Endothelial cell of umbilical vein (primary cell): ENCODE measurements at places on chromosomes 1 and 21.

DNA sequence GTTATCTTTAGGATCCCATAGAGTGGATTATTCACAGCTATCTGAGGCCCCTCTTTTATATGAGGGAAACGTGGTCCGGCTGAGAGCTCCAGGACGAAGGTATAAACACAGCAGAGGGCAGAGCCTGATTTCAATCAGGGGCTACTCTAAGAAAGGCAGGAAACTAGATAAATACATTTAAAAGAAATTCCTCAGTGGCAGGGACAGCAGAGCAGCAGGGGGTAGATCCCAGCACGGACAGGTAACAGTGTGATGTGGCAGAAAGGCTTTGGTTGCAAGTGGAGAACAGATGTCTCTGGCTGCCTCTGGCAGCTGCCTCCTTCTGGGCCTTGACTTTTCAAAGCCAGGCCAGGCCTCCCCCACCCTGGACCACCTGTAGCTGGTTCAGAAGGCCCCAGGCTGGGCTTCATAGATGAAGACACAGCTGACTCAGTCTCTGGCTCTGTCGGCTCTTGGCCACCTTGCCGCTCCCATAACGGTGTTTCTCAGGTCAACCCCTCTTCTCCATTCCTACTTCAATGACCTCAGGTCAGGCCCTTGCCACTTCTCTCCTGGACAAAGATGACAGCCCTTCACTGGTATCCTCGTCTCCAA lies 43.8 kb downstream of the FAM78B start:
- no peaks in the 10 kb centered on the region for H3K36me3 ChIP-seq
- H3K27me3 ChIP-seq, result no peaks in the 10 kb centered on the region
- H3K27ac ChIP-seq, result no peak overlapping the region
- no peaks in the 10 kb centered on the region for H3K4me1 ChIP-seq
- DNase-seq, result no peak
- no peak overlapping the region for H3K4me3 ChIP-seq

GRCh38 chr1:1005774-1006304 lies 5.9 kb upstream of the HES4 start:
- H3K4me3 ChIP-seq, result no peak overlapping the region
- H3K4me1 ChIP-seq, result peaks cover 14% of the 10 kb centered on the region
- H3K36me3 ChIP-seq, result no peaks in the 10 kb centered on the region
- no peak for DNase-seq
- H3K27me3 ChIP-seq, result no peaks in the 10 kb centered on the region

- no peaks in the 10 kb centered on the region for H3K36me3 ChIP-seq
- H3K4me3 ChIP-seq, result no peak overlapping the region
- H3K27ac ChIP-seq, result no peak overlapping the region
- no peaks in the 10 kb centered on the region for H3K27me3 ChIP-seq
- DNase-seq, result no peak
Measured at GRCh38 chr1:159289060-159289459, 13.1 kb upstream of the FCER1A start.

DNA sequence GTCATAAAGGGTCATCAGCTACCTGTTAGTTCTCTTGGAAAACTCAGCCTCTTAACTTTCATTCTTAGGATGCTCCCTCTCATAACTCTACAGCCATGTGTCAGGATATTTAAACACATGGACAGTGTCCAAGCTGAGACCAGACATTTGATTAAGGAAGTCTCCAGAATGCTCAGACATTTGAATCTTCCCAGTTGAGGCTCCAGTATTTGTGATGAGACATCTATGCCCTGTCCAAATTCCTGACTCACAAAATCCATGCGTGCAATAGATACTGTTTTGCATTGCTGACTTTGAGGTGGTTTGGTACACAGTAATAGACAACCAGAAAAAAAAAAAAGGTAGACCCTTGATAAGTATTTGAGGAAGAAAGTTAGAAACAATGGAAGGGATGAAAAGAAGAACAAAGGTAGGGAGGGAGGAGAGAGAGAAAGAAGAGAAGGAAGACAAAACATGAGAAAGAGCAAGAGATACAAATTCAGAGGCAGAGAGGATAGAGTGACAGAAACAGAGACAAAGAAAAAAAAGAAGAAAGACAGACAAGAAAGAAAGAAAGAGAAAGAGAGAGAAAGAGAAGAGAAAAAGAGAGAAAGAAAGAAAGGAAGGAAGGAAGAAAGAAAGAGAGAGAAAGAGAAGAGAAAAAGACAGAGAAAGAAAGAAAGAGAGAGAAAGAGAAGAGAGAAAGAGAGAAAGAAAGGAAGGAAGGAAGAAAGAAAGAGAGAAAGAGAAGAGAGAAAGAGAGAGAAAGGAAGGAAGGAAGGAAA lies 275.5 kb upstream of the PRMT6 start:
- H3K27ac ChIP-seq, result no peak overlapping the region
- H3K36me3 ChIP-seq, result no peaks in the 10 kb centered on the region
- H3K27me3 ChIP-seq, result no peaks in the 10 kb centered on the region
- H3K4me3 ChIP-seq, result no peak overlapping the region
- no peak for DNase-seq

- H3K36me3 ChIP-seq, result peaks cover 4% of the 10 kb centered on the region
- peaks cover 47% of the 10 kb centered on the region for H3K4me1 ChIP-seq
- H3K27me3 ChIP-seq, result no peaks in the 10 kb centered on the region
- peak overlapping the region; percentile 4 for H3K27ac ChIP-seq
Measured at GRCh38 chr1:225422031-225422605, 5.7 kb downstream of the LBR start.

GRCh38 chr1:83574791-83575190 lies 424.1 kb downstream of the TTLL7 start:
- no peaks in the 10 kb centered on the region for H3K27me3 ChIP-seq
- H3K4me1 ChIP-seq, result no peaks in the 10 kb centered on the region
- no peaks in the 10 kb centered on the region for H3K36me3 ChIP-seq

DNA sequence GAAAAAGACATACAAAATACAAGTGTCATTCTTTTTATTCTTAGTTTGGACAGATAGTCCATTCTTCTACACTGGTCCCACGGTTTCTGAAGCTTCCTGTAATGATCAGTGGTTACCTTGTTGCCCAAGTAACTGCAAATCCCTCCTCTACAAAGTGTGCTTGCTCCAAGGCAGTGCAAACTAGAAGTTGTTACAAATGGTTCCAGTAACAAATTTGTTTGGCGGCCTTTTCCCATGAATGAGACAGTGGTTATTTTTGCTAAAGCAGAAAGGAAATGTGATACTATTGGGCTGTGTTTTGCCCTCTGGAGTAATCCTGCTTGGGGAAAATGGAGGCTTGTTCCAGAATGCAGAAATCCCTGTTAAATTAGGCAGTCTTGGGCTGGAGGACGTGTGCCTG lies 8.9 kb downstream of the BACE2 start:
- no peak overlapping the region for H3K4me3 ChIP-seq
- H3K36me3 ChIP-seq, result no peaks in the 10 kb centered on the region
- no peak overlapping the region for H3K27ac ChIP-seq
- H3K4me1 ChIP-seq, result peaks cover under 1% of the 10 kb centered on the region
- DNase-seq, result no peak

GRCh38 chr21:19123525-19123924 lies 719.9 kb upstream of the TMPRSS15 start:
- H3K4me1 ChIP-seq, result no peaks in the 10 kb centered on the region
- H3K36me3 ChIP-seq, result no peaks in the 10 kb centered on the region
- no peak for DNase-seq
- no peaks in the 10 kb centered on the region for H3K27me3 ChIP-seq

DNA sequence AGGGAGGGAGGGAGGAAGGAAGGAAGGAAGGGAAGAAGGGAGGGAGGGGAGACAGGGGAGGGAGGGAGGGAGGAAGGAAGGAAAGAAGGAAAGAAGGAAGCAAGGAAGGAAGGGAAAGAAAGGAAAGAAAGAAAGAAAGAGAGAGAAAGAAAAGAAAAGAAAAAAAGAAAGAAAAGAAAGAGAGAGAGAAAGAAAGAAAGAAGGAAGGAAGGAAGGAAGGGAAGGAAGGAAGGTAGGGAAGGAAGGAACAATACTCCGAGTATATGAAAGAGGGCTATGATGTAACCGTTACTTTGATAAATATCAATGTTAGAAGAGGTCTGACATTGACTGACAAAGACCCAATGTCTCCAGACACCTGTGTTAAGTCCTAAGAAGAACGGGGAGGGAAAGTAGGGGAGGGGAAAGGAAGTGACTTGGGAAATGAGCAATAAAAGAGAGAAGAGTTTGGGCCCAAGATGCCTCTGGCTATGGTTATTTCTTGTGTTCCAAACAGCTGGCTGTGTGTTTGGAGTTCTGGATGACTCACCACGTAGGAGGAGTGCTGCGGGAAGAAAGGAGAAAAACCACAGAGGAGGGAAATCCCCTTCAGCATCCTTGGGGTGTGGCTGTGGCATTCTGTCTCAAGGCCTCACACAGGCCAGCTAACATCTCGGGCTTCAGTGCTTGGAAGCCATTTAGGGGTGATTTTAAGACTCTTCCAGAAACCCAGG lies 37.0 kb upstream of the RXRG start:
- H3K4me1 ChIP-seq, result no peaks in the 10 kb centered on the region
- H3K27ac ChIP-seq, result no peak overlapping the region
- no peaks in the 10 kb centered on the region for H3K36me3 ChIP-seq
- H3K27me3 ChIP-seq, result no peaks in the 10 kb centered on the region

DNA sequence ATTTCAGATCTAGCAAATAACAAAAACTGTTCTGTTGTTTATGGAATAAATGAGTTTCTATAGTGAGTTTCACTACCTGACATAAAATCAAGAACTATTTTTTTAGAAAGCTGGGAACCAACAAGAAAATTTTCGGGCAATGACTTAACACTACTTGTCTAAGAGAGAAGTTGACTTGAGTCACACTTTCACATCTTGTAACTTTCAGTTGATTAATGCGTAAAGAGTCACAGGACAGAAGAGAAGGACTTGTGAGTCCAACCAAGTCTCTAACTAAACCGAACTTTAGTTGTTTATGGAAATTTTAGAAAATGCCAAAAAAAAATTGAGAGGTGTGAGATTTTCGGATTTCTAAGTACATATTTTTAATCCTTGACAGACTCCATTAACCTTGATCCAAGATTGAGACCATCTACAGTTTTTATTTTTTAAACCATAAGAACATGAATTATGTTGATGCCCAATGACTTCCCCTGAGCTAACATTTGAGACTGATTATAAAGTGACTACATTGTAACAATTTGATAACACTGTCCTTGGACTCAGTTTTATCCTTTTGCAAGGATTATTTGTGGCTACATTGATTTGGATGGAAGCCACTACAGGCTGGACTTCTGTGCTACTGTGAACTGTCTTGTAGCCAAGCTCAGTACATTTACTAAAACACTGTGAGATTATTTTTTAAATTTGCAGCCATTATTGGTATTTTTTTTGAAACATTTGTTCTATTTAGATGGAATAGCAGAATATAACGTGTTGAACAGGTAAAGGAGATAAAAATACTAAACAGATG lies 284.0 kb downstream of the PTPRC start:
- H3K36me3 ChIP-seq, result no peaks in the 10 kb centered on the region
- peaks cover 22% of the 10 kb centered on the region for H3K4me1 ChIP-seq
- H3K27me3 ChIP-seq, result no peaks in the 10 kb centered on the region
- no peak for DNase-seq
- no peak overlapping the region for H3K4me3 ChIP-seq
- H3K27ac ChIP-seq, result no peak overlapping the region

GRCh38 chr21:36994501-36995158 lies 11.9 kb upstream of the RIPPLY3 start:
- peak overlapping the region; percentile 6 for H3K4me3 ChIP-seq
- DNase-seq, result no peak
- H3K27ac ChIP-seq, result no peak overlapping the region
- H3K36me3 ChIP-seq, result no peaks in the 10 kb centered on the region

GRCh38 chr1:158516966-158517365 lies 37.2 kb downstream of the OR6Y1 start:
- no peak for DNase-seq
- no peak overlapping the region for H3K27ac ChIP-seq
- no peak overlapping the region for H3K4me3 ChIP-seq
- no peaks in the 10 kb centered on the region for H3K36me3 ChIP-seq
- no peaks in the 10 kb centered on the region for H3K4me1 ChIP-seq
- H3K27me3 ChIP-seq, result no peaks in the 10 kb centered on the region

DNA sequence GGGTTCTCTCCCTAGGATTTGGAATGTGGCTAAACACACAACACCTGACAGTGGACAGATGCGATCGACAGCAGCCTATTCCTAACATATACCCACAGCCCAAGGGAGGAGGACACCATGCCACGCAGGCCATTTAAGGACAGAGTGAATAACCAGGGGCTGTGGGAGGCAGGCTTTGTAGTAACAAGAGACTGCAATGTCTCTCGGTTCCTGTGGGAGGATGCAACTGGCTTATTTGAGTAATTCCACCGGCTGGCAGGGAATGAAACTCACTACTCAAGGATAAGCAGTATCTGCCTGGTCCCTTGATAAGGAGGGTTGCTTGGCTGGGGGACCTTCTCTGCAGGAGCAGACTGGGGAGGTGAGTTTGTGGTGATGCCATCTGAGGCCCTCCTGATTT lies 109.6 kb downstream of the PCP4 start:
- H3K27ac ChIP-seq, result no peak overlapping the region
- DNase-seq, result no peak
- H3K36me3 ChIP-seq, result no peaks in the 10 kb centered on the region
- H3K4me3 ChIP-seq, result no peak overlapping the region
- no peaks in the 10 kb centered on the region for H3K4me1 ChIP-seq

- no peaks in the 10 kb centered on the region for H3K27me3 ChIP-seq
- no peaks in the 10 kb centered on the region for H3K36me3 ChIP-seq
- H3K4me3 ChIP-seq, result no peak overlapping the region
- no peak for DNase-seq
Measured at GRCh38 chr1:37274486-37274885, 199.9 kb upstream of the ZC3H12A start.

- DNase-seq, result peak; percentile 66
- no peaks in the 10 kb centered on the region for H3K27me3 ChIP-seq
- H3K4me1 ChIP-seq, result peaks cover 27% of the 10 kb centered on the region
- no peak overlapping the region for H3K4me3 ChIP-seq
- no peaks in the 10 kb centered on the region for H3K36me3 ChIP-seq
Measured at GRCh38 chr1:64948905-64949833, 17.2 kb downstream of the JAK1 start.

DNA sequence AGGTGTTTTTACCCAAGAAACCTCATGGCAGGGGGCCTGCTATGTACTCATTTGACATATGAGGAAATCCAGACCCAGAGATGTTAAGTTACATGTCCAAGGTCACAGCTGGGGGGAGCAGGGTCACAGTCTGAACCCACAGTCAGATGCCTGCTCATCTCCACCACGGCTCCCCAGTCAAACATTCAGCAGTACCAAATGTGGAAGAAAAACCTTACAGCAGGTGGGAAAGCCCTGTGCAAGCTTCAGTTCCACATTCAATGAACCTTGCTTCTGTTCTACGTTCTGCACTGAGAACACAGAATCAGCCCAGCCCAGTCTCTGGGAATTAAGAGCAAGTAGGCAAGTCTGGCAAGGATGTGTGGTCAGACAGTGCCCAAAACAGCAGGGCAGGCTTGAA lies 35.2 kb downstream of the LRP8 start:
- H3K36me3 ChIP-seq, result peaks cover 5% of the 10 kb centered on the region
- no peaks in the 10 kb centered on the region for H3K27me3 ChIP-seq
- H3K4me3 ChIP-seq, result no peak overlapping the region
- no peak for DNase-seq
- H3K27ac ChIP-seq, result no peak overlapping the region

GRCh38 chr21:35321322-35322200 lies 272.5 kb upstream of the RUNX1 start:
- no peak for DNase-seq
- H3K36me3 ChIP-seq, result no peaks in the 10 kb centered on the region
- no peak overlapping the region for H3K27ac ChIP-seq
- H3K4me1 ChIP-seq, result no peaks in the 10 kb centered on the region
- no peak overlapping the region for H3K4me3 ChIP-seq
